ENCODE measurements at places on chromosomes 7 and 10.

DNA sequence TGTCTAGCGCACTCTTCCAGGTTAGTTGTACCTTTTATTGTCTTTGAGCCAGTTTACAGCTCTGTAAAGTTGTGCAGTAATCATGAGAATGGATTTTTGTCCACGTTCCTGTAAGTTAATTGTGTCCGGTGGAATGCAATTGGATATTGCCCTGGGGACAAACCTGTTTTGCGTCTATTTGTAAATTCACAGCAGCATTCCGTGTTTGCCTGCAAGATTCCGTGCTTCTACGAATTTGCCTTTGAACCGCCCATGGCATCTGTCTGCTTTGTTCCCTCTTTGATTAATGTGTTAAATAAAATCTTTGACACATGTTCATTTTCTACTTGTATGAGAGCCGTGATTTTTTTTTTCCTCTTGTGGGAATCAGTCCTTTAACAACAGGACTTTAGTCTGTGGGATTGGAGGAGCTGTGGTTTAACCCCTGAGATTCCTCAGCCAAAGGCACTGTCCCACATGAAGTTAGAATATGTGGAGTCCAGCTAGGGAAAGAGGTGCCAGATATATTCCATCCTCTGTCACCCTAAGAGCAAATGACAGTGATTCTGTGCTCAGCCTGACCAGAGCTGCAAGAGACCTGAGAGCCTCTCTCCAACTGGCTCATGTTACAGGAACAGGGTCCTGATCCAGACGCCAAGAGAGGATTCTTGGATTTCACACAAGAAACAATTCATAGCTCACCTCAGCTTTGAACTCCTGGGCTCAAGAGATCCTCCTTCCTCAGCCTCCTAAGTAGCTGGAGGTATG, 126.3 kb downstream of the COL26A1 start:
- no peak for DNase-seq

DNA sequence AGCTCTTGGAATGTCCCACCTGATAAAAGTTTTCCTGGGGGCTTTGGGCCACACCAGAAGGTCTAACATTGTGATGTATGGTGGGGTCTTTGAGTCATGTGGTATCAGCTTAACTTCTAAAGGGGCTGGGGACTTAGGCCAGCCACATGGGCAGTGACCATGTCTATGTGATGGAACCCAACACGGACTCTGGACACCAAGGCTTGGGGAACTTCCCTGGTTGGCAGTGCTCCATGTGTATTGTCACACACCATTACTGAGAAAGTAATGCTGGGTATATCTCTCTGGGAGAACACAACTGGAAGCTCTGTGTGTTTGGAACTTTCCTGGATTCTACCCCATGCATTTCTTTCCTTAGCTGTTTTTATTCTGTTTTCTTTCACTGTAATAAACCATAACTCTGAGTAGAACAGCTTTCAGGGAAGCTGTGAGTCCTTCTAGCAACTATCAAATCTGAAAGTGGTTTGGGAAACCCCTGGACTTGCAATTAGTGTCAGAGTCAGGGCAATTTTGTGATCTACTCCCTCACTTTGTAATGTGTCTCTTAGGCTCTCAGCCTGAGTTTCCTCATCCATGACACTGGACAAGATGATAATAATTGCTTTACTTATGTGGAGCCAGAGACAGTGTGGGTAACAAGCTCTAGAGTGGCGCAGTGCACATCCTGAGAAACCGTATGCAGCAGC, 28.4 kb upstream of the AGK start:
- DNase-seq = no peak

DNA sequence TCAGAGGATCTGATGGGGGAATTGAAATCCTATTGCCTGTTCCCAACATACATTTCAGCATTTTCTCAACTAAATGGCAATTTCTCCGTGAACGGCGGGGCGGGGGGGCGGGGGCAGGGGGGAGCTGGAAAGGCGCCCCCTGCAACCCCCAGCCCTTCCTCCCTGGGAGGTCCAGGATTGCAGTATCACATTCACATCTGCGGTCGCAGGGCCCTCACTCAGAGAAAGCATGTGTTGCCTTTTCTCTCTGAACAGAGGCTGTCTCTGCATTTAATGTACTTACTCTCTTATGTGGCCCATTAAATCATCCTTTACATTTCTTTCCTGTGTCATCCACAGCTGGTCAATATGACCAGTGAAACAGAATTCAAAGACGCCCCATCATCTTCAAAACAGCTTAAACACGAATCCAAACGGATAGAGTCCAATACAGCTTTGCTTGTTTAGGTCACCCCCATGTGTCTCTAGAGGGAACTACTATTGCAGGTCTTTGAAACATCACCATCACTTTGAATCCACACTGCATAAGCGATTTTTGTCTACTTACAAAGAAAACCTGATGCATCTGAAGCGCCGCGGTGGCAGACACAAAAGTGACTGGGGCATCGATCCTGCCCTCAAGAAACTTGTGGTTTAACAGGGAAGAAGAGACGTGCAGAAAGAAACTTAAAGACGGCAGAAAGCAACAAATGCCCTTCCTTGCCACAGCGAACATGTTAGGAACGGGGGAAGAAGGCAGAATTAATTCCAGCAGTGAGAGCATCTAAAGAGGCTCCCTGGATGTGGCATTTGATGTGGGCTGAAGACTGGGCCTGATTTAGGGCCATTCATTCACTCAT, 17.0 kb upstream of the ECHDC3 start:
- DNase-seq = no peak

GRCh38 chr10:88184543-88185297, 321.3 kb downstream of the PTEN start:
- DNase-seq = no peak

DNA sequence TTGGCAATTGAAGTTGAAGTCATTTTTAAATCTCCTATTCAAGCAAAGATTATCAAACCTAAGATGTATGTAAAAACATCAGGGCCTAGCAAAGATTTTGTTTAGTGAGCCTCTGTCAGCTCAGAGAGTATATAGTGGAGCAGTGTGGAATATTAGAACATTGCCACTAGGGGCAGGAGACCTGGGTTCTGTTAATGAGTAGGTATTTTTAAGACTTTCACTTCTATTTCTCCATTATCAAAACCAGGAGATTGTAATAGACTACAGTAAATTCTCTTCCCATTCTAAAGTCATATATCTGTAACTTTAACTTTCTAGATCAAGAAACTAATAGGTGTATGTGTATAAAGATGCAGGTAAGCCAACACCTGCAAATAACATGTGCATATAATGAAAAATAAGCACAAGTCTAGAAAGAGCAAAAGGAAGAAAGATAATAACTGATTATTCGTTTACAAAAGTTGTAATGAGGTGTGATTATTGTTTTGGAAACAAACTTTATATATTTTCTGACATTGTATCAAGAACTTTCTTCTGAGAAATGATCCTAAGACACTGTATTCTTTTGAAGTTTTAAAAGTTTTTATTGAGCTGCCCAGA, 64.4 kb downstream of the KCND2 start:
- DNase-seq = no peak

- DNase-seq = no peak
Measured at GRCh38 chr10:106440767-106441166, 723.7 kb downstream of the SORCS1 start.

DNA sequence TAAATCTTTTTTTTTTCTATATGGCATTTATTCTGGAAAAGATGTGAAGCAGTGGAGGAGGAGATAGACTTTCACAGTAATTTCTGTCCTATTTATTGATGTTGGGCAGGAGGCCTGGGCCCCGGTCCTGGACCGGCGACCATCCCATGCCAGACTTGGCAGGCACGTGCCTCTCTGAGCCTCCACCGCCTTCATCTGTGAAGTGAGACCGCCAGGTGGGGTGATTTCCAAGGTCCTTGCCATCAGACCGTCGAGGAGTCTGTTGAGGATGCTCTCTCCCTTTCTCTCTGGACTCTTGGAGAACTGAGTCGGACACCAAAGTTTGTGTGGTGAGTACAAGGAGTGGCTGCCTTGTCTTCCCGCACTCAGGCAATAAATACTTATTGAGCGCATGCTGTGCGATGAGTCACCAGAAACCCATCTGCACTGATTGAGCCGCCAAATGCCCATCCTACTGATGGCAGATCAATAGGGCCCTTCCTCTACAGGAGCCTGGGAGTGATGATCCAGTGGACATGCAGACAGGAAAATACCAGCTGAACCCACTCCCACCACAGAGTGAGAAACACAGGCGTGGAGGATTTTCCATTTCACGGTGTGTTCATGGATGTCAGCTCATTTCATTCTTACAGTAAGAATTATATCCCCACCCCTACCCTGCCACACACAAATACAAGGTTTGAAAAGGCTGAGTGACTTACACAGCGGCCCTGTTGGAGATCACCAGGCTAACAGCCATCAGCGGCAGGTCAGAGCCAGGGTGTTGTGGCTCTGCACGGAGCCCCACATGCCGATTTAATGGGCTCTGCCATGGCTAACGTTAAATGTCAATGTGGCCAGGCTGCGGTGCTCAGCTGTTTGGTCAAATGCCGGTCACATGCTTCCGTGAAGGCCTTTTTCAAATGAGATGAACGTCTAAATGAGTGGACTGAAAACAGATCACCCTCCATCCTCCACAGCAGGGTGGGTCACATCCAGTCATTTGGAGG, 11.5 kb upstream of the PRKAG2 start:
- no peak for DNase-seq

DNA sequence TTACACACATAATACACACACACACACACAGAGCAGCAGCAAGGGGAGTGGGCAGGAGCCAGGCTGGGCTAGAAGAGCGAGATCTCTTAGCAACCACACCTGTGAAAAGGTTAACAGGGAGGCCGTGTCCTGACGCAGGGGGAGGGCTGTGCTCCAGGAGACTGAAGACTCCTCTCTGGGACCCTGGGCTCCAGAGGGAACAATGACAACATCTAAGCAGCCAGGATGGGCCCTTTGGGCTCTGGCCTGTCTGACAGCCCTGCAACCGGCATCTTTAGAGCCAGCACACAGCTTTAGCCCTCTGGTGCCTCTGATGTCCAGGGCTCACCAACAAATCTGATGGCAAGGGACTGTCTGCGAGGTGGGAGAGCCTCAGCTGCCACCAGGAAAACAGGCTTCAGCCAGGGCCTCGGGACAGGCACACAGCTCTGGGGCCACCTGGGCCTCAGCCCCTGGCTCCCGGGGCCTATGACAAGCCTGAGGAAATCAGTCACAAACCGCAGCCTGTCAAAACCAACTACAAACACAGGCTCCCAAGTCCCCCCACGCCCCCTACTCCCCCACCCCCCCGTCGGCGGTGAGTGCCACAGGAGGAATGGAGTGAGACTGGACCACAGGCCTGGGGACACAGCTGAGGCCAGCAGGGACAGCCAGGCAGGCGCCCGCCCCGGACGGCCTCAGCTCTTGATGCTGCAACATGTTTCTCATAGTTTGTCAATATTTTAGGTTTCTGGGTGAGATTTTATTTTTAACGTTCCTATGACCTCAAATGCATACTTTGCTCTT, 102.8 kb downstream of the TNS3 start:
- no peak for DNase-seq

- no peak for DNase-seq
Measured at GRCh38 chr7:131224996-131225395, 102.7 kb upstream of the MKLN1 start.

- no peak for DNase-seq
Measured at GRCh38 chr10:18984531-18984930, 64.1 kb upstream of the MALRD1 start.

- no peak for DNase-seq
Measured at GRCh38 chr10:102651455-102652169, 7.3 kb downstream of the TRIM8 start.

GRCh38 chr10:1229574-1229973, 173.4 kb downstream of the WDR37 start:
- no peak for DNase-seq

GRCh38 chr10:36412942-36413341, 712.5 kb upstream of the ANKRD30A start:
- DNase-seq = no peak

- no peak for DNase-seq
Measured at GRCh38 chr10:14385596-14386593, 55.2 kb upstream of the FRMD4A start.

DNA sequence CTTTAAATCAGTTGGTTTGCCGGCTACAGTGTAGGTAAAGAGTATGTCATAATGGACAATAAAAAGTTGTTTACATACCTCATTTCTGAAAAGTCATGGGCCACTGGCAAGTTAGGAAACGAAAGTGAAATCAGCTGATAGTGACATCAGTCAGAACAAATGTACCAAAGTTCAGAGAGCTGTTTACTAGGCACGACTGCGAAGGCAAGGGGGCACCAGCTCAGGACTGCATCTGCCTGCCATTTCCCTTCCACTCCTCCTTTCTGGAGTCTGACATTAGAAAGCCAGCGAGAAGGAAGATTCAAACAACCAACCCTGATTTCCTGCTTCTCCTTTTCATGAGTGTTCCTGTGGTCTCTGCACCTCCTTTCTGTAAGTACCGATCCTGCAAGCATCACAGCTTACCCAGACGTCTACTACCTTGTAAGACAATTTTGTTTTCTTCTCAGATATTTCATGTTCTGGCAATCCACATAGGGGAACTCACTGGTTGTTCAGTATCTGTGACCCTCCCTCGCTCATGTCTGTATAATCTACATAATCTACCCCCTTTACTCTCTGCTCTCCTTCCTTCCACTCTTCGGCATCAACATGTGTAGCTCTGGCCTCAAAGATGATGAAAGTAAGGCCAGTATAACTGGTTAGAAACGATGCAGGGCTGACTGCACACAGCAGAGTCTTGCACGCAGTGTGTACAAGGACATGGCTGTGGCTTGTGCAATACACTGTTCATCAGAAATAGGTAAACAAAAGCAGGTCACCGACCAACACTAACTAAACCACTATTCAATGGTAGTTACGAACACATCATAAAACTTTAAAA, at the start of gene TMEM140:
TMEM140 (plus strand) TSS at position 174 of the 823 bp plus-strand sequence. CDS start 16,370 bp downstream, outside the sequence.
- DNase-seq = no peak

DNA sequence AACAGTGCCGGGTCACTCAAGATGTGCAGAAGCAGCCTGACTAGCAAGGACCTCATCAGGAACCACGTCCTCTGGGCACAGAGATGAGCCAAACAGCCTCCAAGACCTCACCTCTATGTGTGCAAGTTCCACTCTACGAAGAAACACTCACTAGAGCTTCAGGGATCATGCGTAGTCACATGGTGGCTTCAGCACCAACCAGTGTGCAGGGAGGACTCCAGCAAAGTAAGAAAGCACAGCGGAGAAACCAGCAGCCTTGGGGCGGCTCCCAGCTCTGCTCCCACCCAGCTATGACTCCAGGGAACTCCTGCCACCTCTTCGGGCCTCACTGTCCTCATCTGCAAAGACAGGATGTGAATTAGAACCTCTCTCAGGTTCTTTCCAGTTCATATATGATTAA, 58.2 kb downstream of the SLIT1 start:
- DNase-seq = no peak

DNA sequence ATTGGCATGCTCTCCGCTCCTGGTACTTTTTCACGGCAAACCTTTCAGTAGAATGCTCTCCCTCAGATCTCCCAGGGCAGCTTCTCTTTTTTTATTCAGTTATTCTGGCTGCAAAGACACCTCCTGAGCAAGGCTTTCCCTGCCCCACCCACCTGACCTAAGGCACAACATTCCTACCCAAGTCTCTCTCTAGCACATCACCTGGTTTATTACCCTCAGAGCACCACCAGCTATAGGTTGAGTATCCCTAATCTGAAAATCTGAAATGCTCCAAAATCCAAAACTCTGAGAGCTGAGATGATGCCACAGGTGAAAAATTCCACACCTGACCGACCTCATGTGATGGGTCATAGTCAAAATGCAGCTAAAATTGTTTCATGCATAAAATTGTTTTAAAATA, 99.6 kb downstream of the GLI3 start:
- DNase-seq = no peak

Data from breast epithelium (tissue), 4 donors.